PC-9 (cell line): ENCODE measurements at places on chromosomes 13 and 19. TPM values are rescaled to one million over a fixed set of nuclear protein-coding genes. Genes with fewer than 3 reads are reported as not detected.

Gene TYROBP
- not detected in 2 replicates for total RNA-seq

DNA sequence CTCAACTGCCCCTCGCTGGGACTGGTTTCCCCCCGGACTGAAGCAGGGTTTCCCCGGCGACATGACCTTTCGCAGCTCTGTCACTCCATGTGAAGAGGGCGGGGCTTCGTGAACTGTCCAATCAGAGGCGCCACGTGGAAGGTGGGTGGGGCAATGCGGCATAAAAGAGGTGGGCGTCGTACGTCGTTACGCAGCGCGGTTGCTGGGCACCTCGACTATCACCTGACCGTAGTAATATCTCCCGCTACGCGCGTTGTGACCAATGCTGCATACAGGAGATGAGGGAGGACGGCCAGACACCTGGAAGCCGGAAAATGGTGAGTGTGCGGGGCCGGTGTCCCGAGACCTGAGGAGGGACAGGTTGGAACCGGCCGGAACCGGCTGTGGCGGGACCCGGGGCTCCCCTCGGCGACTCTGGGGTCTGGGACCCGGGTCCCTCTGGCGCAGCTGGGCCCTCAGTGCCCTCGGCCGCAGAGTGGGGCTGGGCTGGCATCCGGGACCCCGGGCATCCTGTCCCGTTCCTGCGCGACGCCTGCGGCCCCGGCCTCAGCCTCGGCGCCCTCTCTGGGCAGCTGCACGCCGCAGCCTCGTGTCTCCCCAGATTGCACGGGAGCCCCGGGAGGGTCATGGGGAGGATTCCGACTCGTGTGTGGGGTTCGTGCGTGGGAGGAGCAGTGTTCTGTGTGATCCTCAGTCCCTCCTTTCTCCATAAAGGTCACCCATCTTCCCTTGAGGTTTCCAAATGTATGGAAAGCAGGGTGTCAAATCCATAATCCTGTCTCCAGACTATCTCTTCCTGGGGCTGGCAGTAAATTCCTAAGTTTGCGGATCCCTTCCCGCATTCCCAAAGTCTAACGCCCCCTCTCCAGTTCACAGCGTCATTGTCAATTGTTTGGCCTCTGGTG is 32.2 kb downstream of the ZNF136 start:
- H3K4me1 ChIP-seq, result no peaks in the 10 kb centered on the region
- no peaks in the 10 kb centered on the region for H3K27me3 ChIP-seq
- DNase-seq, result no peak
- H3K27ac ChIP-seq, result no peak overlapping the region
- no peak overlapping the region for H3K4me3 ChIP-seq

GRCh38 chr13:20673715-20674114 is 29.8 kb upstream of the IL17D start:
- H3K36me3 ChIP-seq, result no peaks in the 10 kb centered on the region
- no peaks in the 10 kb centered on the region for H3K4me1 ChIP-seq
- no peak overlapping the region for H3K27ac ChIP-seq
- H3K27me3 ChIP-seq, result no peaks in the 10 kb centered on the region
- no peak overlapping the region for H3K4me3 ChIP-seq
- no peak for DNase-seq

Gene TRPC4
- total RNA-seq, result 1.4 and 1.7 TPM in 2 replicates

GRCh38 chr19:23415561-23416191 is 20.4 kb upstream of the ZNF91 start:
- no peak for DNase-seq
- H3K4me1 ChIP-seq, result no peaks in the 10 kb centered on the region
- H3K4me3 ChIP-seq, result no peak overlapping the region
- no peak overlapping the region for H3K27ac ChIP-seq
- H3K27me3 ChIP-seq, result no peaks in the 10 kb centered on the region

DNA sequence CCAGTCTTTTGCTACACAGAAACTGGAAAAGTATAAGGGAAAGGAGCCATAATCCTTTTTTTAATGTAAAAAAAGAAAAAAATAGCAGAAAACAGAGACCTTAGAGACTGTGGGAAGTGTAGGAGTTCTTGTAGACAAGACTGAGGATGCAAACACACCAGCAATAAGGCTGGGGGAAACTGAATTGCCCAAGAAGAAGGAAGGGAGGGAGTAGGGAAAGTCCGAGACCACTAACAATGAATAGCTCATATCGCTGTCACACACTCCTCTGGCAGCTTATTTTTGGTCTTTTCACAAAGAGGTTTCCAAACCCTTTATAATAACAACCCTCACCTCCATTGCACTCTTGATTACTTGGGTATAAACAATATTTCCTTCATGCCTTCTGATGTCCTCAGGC is 952.0 kb downstream of the SLITRK5 start:
- H3K4me1 ChIP-seq, result no peaks in the 10 kb centered on the region
- H3K27me3 ChIP-seq, result no peaks in the 10 kb centered on the region
- no peak overlapping the region for H3K27ac ChIP-seq
- H3K4me3 ChIP-seq, result no peak overlapping the region

DNA sequence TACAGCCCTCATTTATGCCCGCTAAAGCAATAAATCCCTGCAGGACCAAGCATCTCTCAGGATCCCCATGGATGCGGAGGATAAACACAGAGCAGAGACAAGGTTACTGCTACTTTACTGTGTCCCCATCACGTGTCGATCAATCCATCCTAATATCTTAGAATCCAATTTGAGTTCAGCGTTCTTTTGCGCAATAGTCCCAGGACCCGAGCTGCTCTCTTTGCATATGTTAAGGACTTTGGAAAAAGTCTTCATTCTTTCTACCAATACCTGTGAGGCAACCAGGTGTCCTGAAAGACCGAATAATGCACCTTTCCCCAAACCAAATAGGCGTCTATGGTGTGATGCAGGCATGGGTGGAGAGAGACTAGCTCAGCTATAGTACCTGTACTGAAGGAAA is 38.0 kb upstream of the URAD start:
- no peak for DNase-seq
- no peaks in the 10 kb centered on the region for H3K36me3 ChIP-seq
- H3K27me3 ChIP-seq, result peaks cover 38% of the 10 kb centered on the region
- no peaks in the 10 kb centered on the region for H3K4me1 ChIP-seq
- no peak overlapping the region for H3K27ac ChIP-seq

- no peaks in the 10 kb centered on the region for H3K27me3 ChIP-seq
- no peaks in the 10 kb centered on the region for H3K36me3 ChIP-seq
- H3K27ac ChIP-seq, result no peak overlapping the region
- peaks cover 24% of the 10 kb centered on the region for H3K4me1 ChIP-seq
These were observed 7.8 kb downstream of the DOT1L start for GRCh38 chr19:2171349-2172145.

GRCh38 chr19:38812841-38813320 is at the start of gene LGALS4:
Gene LGALS4, minus strand, starts transcription at chr19:38812945. Its CDS starts 59 bp downstream, at chr19:38812886.
- no peak within 1 kb of the TSS for H3K4me3 ChIP-seq
- H3K4me1 ChIP-seq, result no peaks in the 10 kb centered on the region
- H3K27ac ChIP-seq, result no peak within 1 kb of the TSS
